ENCODE measurements at places on chromosomes 3 and 15.

- DNase-seq = no peak
These were observed 360.0 kb upstream of the PROK2 start for GRCh38 chr3:72144773-72145505.

DNA sequence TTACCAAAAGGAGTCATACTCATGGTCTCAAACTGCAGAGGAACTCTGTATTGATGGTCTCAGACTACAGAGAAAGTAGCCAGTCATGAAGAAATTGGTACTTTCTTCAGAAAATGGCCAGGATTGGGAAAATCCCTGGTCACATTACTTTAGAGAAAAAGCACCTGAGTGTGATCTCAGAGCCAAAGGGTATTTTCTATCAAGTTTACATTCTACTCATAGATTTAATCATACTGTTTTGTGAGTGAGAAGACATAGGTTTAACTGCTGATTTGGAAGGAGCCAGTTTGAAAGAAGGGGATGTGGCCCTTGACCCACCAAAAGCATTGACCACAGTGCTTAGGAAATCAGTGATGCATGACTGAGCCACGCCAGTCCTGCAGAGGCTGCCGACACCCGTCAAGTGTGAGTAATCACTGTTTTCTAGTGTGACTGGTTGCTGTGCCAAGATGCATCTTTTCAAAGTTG is 203.6 kb downstream of the AKAP13 start:
- DNase-seq = peak; percentile 5

- no peak for DNase-seq
These were observed 91.8 kb downstream of the SSR3 start for GRCh38 chr3:156463123-156463522.

DNA sequence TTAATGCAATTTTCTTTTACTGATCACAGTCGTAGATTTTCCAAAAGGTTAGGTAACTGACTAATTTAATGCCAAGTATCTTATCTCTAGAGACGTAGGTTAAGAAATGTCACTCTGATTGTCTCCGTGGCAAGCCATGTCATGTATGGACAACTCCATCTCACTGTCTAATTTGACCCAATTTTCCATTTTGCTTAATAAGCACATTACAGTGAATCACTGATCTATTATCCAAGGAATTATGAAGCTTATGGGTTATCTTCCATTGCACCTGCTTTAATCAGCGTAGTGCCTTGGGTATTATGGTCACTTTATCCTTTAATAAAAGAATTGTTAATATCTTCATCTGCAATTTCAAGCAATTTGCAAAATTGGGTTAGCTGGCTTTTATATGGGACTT is 557.4 kb upstream of the ROBO2 start:
- no peak for DNase-seq

- no peak for DNase-seq
These were observed 121.4 kb downstream of the GABRG3 start for GRCh38 chr15:27092390-27092789.

GRCh38 chr15:83709241-83709640 is 55.3 kb downstream of the ADAMTSL3 start:
- no peak for DNase-seq

GRCh38 chr3:124924741-124925140 is 9.8 kb downstream of the MUC13 start:
- no peak for DNase-seq

GRCh38 chr3:194279701-194280360 is 71.3 kb downstream of the CPN2 start:
- no peak for DNase-seq

- DNase-seq = no peak
These were observed 114.0 kb downstream of the FOXB1 start for GRCh38 chr15:60118146-60118545.

GRCh38 chr15:74179101-74179841 is 5.8 kb downstream of the ISLR start:
- no peak for DNase-seq

- DNase-seq = no peak
These were observed 140.9 kb upstream of the GRM7 start for GRCh38 chr3:6719999-6720398.

Measured in neural crest cell (in vitro differentiated cells).